Cerebellar cortex (tissue), 1 donor: ENCODE measurements at places on chromosomes 5 and 9.

DNA sequence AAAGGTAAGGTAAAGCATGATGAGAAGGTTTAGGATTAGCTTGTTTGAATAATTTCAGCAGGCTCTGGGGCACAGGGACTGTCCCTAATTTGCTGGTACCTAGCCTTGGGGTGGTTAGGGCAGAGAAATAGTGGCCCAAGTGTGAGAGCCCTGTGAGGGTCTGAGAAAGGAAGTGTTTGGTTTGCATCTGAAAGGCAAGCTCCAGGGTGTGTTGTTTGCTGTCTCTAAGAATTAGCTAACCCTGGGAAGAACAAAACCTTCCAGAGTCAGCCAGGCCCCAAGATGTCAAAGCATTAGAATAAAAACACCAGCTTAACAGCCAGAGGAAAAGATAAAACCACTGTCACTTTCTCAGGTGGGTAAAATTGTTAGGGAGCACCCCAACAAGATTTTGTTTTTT is 31.0 kb downstream of the TMEM252 start:
- DNase-seq: no peak

- DNase-seq: peak; percentile 65
Observed at GRCh38 chr5:132055808-132056609, 4.4 kb upstream of the IL3 start.

- DNase-seq: no peak
Observed at GRCh38 chr5:128667751-128668150, 129.7 kb upstream of the FBN2 start.

DNA sequence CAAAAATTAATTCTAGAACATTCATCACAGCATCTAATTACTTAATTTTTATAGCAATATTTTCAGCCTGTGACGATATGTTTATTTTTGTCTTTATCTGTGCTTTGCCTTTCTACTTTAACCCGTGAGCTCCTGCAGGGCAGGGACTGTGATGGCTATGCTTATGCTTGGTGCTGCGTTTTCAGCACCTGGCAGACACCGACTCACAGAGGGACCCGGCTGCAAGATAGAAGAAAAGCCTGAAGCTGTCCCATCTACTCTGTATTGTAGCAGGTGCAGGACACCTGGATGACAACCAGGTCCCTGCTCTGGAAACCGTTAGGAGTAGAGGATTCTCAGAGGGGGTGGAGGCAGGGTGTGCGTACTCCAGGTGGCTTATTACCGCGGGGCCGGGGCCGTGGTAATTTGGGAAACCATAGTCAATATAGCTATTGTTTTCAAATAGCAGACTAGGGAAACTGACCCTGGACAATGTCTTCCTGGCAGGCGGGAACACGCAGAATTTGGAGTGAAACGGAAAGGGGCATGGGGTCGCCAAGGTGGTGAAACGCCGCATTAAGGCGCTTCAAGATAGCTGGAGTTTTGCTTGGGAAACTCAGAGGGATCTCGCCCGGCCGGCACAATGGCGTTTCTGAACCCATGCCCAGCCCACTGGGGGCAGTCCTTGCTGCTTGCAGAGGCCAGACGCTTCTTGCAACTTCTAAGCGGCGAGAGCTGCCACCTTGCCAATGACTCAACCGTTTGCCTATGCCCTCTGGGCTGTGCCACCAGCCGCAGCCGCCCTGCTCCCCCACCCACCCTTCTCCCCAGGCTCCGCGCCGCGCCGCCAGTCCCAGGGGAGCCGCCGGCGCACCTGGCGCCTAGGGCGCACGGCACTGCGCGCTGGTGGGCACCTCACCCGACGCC is 140.1 kb upstream of the PALM2AKAP2 start:
- DNase-seq: no peak

DNA sequence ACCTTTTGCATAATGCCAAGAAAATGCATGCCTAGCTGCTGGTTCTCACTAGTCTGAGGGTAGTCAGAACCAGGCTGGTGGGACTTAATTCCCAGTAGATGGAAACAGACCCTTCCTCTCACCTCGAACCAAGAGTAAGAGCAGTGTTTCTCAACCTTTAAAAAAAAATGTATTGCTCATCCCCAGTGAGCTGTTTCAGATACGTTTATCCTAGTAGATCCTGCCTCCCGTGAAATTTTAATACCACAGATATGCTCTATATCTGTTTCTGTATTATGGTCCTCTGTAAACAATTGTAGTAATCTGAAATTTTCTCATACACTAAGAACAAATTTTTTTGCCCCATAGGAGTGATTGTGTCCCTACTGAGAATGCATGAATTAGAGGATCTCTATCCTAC is 86.2 kb downstream of the TEK start:
- DNase-seq: no peak

DNA sequence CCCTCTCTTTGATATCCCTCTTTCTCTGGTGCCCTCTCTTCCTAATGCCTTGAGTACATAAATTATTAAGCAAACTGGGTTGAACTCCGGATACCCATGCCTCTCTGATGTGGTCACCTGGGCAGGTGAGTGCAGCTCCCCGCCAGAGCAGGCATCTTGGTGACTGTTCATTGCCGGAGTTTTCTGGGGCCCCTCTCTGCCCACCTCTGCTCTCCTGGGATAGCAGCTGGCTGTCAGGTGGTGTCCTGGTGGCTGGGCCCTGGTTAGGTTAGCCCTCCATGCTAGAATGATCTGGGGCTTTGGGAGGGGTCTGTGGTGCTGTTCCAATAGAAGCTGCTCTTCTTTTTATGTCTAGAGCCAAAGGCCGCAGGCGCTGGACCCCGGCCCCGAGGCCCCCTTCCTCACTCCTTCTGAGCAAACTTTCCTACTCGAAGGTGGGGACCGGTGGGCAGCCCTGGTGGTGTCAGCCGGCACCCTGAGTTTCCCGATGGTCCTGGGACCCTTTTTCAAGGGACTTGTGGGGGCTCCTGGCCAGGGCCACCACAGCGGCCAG is 4.9 kb upstream of the SCGB3A1 start:
- DNase-seq: no peak

DNA sequence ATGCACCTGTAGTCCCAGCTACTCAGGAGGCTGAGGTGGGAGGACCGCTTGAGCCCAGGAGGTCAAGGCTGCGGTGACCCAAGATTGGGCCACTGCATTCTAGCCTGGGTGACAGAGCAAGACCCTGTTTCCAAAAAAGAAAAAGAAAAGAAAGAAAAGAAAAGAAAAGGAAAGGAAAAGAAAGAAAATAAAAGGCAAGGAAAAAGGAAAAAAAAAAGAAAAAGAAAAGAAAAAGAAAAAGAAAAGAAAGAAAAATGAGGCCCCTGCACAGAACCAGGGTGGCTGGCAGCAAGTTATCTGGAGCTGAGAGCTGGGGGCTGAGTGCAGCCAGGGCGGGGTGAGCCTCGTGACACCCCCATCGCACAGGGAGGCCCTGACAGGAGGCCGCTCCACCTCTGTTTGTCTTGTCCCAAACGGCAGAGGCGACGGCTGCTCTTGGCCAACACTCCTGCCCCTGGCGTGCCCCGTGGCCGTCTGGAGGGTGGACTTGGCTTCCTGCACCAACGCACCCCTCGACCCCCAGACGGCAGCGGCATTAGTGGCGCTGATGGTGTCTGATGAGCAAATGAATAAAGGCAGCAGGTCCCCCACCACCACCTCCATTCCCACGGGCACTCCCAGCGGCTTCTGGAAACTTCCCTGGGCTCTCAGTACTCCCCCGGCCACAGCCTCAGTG is 16.7 kb downstream of the EXD3 start:
- no peak for DNase-seq

DNA sequence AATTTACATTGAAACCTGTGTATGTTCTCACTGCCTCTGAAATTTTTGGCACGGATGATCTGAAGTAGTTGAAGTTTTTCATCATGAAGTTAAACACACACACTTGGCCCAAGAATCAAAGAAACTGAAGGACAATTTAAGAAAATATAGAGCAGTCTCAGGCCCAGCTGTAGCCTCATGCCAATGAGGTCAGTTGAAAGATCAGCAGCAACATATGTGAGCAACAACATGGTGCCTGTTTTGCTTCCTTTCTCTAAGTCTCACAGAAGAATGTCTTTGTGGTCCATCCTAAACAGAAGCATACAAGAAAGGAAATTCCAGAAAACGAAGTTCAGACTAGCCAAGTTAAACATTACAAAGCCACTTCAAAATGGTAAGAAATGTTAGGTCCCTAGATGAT is 1737.2 kb downstream of the MAT2B start:
- no peak for DNase-seq
